ENCODE measurements at places on chromosomes 16 and 17.

GRCh38 chr17:32249475-32249874 is 16.2 kb upstream of the RHBDL3 start:
- no peak for DNase-seq

DNA sequence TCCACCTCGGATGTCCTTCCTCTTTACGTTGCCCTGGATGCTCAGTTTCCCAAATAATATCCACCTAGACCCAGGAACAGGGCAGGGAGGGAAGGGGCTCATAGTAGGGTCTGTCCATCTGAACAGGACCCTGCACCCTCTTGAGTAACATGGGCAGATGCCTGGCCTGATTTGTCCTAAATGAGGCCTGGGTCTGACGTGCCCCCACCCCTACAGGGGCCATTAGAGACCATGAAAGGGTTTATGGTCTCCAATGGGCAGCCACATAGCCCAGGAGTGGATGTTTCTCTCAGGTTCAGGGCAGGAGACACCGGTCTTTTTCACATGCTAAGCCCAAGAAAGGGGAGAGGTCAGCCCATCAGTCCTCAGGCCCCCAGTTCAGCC is 6.8 kb downstream of the CACNG1 start:
- DNase-seq = no peak

- peak; percentile 7 for DNase-seq
Observed at GRCh38 chr16:51408357-51408756, 257.3 kb upstream of the SALL1 start.

- DNase-seq = no peak
Observed at GRCh38 chr17:68034452-68034776, 1.1 kb upstream of the KPNA2 start.

- no peak for DNase-seq
Observed at GRCh38 chr17:57899822-57900221, 50.0 kb upstream of the MRPS23 start.

- no peak for DNase-seq
Observed at GRCh38 chr16:17940584-17941364, 395.8 kb downstream of the NPIPA8 start.

GRCh38 chr17:77416105-77416713 is 275.4 kb downstream of the SEC14L1 start:
- DNase-seq = no peak

All from RKO (cell line).